ENCODE measurements at places on chromosomes 2 and 18. TPM values are rescaled to one million over a fixed set of nuclear protein-coding genes. Genes with fewer than 3 reads are reported as not detected.

DNA sequence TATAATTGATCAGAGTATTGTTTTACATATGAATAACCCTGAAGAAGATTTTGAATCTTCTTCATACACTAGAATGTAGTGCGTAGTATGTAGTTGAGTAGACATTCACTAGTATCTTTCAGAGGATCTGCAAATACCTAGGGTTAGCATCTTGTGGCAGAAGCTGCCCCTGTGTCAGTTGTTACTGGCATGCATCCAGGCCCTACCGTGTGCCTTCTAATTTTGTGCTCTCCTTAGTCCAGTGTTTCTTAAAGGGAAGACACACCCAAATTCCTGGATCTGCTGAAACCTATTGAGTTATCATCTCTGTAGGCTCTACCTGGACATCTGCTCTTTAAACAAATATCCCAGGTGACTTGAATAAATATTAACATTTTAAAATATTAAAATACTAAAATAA lies 99.7 kb upstream of the SERTAD2 start:
- no peak for DNase-seq

DNA sequence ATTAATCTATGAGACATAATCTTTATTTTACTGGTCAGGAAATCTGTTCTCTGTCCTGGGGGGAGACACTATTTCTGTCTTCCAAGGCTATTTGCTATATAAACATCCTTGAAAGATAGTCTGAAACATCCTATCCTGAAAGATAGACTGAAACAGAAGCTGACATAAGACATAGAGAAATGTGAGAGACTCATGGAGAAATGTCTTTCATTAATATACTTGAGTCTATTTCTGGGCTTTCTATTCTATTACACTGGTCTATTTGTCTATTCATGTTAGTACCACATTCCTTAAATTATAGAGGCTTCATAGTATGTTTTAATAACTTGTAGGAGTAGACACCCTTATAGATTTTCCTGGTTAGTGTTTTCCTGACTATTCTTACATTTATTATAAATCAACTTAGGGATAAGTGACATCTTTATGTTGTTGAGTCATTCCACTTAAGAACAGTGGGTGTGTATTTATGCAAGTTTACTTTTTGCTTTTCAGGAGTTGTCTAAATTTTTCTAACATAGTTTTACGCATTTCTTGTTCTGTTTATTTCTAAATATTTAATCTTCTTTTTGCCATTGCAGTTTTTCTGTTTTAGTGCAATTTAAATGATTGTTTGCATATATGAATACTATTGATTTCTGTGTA lies 244.9 kb upstream of the ZSWIM2 start:
- DNase-seq = no peak

GRCh38 chr2:186205254-186205911 lies 280.7 kb upstream of the ZC3H15 start:
- DNase-seq = no peak

DNA sequence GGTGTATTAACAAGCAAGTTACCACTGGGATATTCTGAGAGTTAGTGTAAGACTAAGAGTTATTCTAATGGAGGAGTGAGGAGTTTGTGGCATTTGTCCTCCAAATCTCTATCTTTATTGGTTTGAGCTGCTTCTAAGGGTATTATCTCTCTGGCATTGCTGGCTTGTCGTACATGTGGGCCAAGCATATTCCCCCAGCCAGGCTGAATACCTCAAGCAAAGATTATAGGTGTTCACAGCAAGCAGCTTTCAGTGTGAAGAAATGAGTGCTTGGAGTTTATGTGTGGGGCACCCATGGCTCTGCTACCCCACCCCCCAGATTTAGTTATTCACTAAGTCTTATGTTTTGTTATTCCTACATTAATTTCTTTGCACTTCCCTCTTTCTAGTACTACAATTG lies 193.6 kb upstream of the FANCL start:
- no peak for DNase-seq

ESPNL gene
- 1.7 TPM for total RNA-seq

LINC00305 gene
- not detected for total RNA-seq

GRCh38 chr2:45293182-45293581 lies 283.9 kb upstream of the SIX2 start:
- DNase-seq = no peak

KCNE4 gene
- 1.2 TPM for total RNA-seq

DNA sequence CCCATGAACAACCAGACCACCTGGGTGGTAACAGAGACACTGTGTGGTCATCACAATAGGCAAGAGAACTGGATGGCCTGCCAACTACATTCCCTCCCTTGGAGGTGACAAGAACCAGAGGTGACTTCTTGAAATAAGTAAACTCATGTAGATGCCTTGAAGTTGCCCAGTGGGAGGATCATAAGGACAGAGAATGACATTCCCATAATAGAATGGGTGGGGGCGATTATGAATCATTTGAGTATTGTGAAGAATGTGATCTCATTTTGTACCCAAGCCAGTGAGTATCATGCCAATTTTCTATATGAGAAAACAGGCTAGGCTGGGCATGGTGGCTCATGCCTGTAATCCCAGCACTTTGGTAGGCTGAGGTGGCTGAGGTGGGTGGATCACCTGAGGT lies 211.4 kb upstream of the GYPC start:
- DNase-seq = no peak

DNA sequence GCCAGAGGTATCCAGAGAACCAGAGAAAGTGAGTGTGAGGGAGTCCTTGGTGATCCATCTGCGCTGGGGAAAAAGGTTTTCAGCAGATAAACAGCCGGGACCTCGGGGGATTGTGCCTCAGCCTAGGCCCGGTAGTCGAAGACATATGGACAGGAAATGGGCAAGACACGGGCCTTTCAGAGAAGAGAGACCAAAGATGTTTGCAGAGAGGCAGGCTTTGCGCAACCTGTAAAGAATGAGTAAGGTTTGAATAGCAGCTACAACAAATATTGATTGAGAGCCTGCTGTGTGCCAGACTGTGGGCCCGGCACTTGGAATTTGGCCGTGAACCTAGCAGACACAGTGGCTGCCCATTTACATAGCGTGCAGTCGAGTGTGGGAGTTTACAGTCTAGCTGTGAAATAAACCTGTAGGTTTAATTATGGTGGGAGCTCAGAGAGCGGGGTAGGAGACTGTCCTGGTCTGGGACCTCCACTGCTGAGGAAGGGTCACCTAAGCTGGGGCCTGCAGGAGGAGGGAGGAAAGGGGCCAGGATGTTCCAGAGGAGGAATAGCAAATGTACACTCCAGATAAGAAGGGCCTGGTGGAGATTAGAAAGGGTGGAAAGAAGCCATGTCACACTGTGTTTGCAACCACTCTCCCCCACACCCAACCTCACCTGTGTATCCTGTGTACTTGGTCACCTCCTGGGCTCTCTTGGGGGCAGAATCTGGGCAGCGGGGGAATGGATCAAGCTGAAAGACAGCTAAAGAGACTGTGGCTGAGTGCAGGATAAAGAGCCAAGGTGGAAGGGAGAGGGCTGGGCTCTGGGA lies 3.0 kb downstream of the SH2D6 start:
- DNase-seq = peak; percentile 89

C1D gene
- total RNA-seq = 7.9 TPM

DNA sequence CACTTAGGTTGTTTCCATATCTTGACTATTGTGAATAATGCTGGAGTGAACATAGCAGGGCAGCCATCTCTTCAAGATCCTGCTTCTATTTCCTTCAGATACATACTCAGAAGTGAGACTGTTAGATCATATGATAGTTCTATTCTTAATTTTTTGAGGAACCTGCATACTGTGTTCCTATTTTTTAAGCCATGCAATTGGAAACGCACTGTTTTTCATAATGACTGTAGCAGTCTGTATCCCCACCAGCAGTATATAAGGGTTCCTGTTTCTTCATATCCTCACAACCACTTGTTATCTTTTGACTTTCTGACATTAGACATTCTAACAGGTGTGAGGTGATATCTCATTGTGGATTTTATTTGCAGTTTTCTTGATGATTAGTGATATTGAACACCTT lies 15.5 kb downstream of the NEURL3 start:
- no peak for DNase-seq

- DNase-seq = peak; percentile 39
These were observed 43.1 kb downstream of the INHBB start for GRCh38 chr2:120389036-120389391.

RHOB gene
- 250 TPM for total RNA-seq

- DNase-seq = no peak
These were observed 145.6 kb downstream of the PLCL1 start for GRCh38 chr2:197950006-197950405.

DNA sequence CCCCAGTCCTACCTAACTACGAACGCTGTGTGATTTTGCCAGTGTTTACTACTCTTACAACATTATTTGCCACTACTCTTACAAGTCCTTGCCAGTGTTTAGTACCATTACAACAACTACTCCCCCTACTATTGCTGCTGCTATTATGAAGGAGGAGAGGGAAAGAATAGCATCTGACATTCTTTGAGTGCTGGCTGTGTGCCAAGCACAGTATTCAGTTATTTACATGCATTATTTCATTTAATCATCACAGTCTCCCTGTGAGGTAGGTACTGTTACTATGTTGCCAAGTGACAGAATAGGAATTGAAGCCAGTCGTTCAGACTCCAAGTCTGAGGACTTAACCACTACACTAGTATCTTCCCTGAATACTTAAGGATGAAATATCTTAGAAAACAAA lies 185.9 kb upstream of the FOSL2 start:
- no peak for DNase-seq

- no peak for DNase-seq
These were observed 42.2 kb upstream of the ARHGAP15 start for GRCh38 chr2:143087033-143087432.

All from left lobe of liver (tissue), 2 donors.